ENCODE measurements at places on chromosomes 2 and 18.

GRCh38 chr2:54541995-54542394, 85.9 kb downstream of the SPTBN1 start:
- no peak for DNase-seq

DNA sequence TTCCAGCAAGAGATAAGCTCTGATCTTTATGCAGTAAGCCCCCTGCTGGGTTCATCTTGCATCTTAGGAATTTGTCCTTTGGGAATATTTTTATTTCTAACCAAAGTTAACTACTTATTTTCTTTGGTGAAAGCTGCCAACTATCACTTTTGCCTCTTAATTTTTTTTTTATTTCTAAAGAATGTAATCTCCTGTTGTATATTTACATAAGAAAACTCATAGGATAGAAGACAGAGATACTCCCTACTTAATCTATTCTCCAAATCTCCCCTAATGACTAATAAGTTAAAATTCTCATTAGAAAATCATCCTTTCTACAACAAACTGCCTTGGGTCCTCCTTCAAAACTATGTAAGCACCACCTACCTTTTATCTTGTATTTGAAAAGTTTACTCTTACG, 612.2 kb upstream of the SLC39A10 start:
- DNase-seq, result no peak

GRCh38 chr2:42922790-42923579, 130.6 kb upstream of the HAAO start:
- no peak for DNase-seq

GRCh38 chr2:23283-23682, 23.0 kb downstream of the FAM110C start:
- DNase-seq, result no peak

- DNase-seq, result no peak
Measured at GRCh38 chr2:105521176-105521575, 122.3 kb upstream of the FHL2 start.

DNA sequence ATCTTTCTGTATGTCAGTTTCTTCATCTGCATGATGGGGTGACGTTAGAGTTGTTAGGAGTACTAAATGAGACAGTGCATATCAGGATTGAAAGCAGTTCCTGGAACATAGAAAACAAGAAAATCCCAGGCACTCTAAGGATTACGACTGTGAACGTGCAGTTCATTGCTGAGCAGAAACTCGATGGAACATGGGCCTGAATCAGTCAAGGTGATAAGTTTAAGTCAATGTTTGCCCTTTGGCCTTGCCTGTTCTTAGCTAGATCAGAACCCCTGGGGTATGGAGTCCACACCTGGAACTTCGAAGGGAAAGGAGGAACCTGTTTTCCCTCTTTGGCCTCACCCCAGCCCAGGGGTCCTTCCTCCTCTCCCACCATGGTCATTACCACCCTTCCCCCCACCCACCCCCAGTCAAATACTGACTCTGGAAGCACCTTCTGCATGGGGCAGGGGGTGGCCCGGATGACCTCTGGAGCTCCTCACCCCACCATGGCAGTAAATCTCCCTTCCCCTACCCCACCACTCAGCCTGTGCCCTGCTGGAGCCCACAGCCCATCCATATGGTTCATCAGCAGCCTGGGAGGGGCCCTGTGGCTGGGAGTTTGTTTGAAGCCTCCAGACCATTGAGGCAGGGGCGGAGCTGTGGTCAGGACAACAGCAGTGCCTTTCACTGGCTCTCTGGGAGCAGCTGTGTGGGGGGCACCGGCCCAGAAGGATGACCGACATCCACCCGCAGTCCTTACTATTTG, 164.1 kb downstream of the SMAD7 start:
- DNase-seq, result no peak

DNA sequence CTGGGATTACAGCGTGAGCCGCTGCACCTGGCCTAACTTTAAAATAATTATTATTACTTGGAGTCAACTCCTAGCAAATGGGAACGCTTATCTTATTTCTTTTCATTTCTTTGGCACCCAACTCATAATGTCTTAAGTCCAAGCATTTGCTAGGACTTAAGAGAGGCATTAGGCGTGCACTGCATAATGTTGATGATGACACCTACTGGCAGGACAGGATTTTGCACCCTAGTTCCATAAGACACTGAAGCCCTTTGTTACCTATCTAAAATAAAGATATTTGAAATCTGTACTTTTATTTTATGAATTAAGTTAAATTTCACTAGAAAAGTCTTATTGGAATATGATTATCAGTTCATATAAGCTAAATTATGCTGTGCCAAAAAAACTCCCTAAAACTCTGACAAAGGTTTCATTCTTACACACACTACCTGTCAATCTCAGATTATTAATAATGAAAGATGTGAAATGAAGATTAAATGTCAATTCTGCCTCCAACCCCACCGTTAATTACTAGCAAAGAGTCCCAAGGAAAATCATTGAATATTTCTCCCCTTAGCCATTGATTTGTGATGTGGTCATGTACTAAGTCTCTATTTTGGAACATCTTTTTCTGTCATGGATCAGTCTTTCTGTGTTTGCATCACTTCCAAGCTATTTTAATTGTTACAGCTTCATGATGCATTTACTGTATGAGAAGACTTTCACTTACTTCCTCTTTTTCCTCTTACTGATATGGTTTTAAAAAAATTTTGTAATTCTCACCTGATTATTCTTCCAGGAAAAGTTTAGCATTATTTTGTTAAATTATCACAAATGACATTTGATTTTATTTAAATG, 12.7 kb upstream of the CDH2 start:
- no peak for DNase-seq

DNA sequence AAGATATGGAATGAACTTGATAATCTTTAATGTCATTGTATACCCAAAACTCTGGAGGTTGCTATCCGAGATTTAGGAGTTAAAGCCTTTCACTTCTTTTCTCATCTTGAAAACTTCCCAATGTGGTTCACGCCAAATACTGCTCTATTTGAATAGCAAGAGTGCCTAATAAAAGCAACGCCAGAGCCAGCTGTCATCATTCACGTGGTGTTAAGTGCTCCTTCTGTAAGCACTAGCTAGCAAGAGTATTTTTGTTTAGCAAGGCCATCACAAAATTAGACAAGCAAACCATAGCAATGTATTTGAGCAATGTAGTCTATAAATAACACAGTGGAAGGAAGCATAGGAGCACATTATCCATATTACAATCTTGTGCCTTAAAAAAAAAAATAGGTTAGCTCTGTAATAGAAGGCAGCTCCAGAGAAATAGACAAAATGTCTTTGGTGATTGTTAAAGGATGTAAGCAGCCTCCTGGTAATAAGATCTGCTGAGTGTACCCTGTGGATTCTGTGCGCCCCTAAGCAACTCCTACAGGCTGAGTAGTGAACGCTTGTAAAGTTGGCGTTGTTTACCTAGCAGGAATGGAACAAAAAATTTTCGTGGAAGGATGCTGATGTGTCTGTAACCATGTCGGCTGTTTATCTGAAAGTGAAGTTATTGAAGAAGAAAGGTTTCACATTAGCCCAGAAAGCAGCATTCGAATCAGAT, 518.0 kb downstream of the CNTNAP5 start:
- no peak for DNase-seq

DNA sequence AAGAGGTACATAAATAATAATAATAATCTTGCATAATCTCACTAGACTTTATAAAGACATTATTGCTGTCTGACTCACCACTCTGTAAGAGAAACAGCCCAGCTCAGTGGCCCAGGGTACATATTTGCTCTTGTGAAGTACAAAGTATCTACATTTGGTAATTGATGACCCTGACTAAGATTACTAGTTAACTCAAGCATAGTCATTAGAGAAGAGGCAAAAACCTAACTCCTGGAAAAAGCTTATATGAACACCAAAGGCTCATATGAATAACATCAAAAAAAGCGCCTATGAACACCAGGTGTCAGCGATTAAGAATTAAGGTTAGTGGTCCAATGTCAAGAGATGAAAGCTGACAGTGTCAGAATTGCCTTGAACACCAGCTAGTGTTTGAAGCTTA, 38.4 kb downstream of the RAD51AP2 start:
- no peak for DNase-seq

GRCh38 chr2:166104773-166105172, 23.0 kb downstream of the SCN1A start:
- no peak for DNase-seq
